M059J (cell line): ENCODE measurements at places on chromosomes 2 and 18. TPM values are rescaled to one million over a fixed set of nuclear protein-coding genes. Genes with fewer than 3 reads are reported as not detected.

PLGLB2 gene
- 0.05 and 2.2 TPM in 2 replicates for total RNA-seq

LAMA1 gene
- total RNA-seq, result 0.39 and 1.6 TPM in 2 replicates

GRCh38 chr2:204081487-204082425, 145.2 kb downstream of the ICOS start:
- DNase-seq, result no peak

DNA sequence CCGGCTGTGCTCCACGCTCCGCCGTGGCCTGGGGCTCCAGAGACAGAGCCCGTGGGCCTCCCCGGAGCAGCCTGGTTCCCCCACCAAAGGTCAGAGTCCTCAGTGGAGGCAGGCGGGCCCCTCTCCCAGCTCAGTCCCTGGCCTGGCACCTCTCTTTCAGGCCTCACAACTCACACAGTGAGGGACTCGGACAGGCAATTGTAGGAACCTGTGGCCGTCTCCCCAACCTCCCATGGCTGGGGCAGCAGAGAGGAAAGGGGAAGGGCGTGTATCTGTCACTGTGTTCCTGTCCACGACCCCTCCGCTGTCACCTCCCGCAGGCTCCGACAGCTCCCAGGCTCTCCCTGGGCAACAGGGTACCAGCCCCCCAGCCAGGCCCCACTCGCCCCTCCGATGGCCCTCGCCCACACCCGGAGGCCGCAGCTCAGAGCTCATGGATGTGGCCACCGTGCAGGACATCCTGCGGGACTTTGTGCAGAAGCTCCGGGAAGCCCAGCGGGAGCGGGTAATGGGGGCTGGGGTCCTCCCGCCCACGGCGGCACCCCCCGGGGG, 32.4 kb upstream of the SNED1 start:
- no peak for DNase-seq

DNA sequence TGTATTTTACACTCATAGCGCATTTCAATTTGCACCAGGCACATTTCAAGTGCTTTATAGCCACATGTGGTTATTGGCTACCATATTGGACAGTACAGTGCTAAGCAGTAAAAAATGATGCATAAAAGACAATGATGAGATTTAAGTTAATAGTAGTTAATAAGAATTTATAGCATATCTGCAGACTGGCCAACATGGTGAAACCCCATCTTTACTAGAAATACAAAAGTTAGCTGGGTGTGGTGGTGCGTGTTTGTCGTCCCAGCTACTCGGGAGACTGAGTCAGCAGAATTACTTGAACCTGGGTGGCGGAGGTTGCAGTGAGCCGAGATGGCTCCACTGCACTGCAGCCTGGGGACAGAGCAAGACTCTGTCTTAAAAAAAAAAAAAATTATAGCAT, 9.7 kb downstream of the DRC1 start:
- DNase-seq, result no peak

DNA sequence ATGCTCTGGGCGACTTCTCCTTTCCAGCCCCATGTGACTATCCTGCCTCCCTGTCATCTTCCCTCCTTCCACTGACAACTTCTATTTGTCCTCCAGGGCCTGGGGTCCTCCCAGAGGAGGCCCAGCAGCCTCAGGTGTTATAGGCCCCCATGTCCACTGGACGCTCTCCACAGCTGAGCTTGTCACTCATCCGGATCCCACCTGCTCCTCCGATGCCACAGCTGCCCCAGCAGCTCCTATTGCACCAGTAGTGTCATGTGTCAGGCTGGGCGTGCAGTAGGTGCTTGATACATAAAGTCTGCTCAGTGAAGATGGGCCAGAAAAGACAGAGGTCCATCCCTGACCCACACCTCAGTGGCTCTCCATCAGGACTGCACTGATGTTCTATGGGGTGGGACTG, 305.7 kb upstream of the MYT1L start:
- no peak for DNase-seq

- peak; percentile 20 for DNase-seq
Measured at GRCh38 chr18:56374007-56374655, 264.3 kb downstream of the TXNL1 start.
